Immature natural killer cell (primary cell): ENCODE measurements at places on chromosomes 4 and X. TPM values are rescaled to one million over a fixed set of nuclear protein-coding genes. Genes with fewer than 3 reads are reported as not detected.
A peak's percentile ranks its signal among the peaks of the same experiment; 100 is the strongest.

DNA sequence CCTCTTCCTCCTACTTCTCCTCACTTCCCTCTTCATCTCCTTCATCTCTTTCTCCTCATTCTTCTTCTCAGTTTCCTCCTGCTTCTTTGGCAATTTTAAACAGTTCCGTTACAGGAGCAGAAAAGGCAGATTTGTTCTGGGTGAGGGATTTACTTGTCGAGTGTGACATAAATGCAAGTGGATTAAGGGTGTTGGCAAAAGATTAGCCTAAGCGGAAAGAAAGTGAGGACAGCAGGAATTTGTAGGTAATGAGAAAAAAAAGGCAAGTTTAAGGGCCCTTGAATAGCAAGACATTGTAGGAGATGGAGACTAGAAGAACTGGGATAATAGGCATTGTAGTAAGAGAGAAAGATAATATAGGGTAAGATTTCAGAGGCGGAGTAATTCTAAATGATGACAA is 841.6 kb downstream of the RAPGEF2 start:
- no peak overlapping the region for H3K4me3 ChIP-seq
- no peaks in the 10 kb centered on the region for H3K36me3 ChIP-seq
- H3K4me1 ChIP-seq, result no peaks in the 10 kb centered on the region

DNA sequence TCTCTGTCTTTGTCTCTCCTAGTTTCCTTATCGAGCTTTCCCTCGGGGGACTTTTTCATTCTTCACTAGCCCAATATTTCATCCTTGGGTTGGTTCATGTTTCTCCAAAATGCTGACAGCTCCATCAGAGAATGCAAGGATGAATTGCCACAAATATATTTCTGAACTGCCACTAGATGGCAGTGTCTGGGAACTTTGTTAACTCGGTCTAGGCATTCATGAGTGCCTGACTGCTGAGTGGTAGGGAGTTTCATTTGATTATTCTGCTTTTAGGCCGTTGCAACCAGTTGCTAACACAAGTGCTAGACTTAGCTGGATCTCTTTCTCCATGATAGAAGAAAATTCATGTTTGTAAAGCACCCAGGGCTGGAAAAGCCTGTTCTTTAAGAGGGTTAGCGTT is 73.5 kb upstream of the RAP2C start:
- no peaks in the 10 kb centered on the region for H3K36me3 ChIP-seq
- peaks cover 2% of the 10 kb centered on the region for H3K27me3 ChIP-seq
- H3K4me1 ChIP-seq, result no peaks in the 10 kb centered on the region
- no peak overlapping the region for H3K27ac ChIP-seq
- H3K4me3 ChIP-seq, result no peak overlapping the region
- peak; percentile 29 for DNase-seq

GRCh38 chr4:143585548-143585947 is 72.0 kb downstream of the SMARCA5 start:
- H3K4me1 ChIP-seq, result no peaks in the 10 kb centered on the region
- H3K4me3 ChIP-seq, result no peak overlapping the region
- DNase-seq, result no peak

DNA sequence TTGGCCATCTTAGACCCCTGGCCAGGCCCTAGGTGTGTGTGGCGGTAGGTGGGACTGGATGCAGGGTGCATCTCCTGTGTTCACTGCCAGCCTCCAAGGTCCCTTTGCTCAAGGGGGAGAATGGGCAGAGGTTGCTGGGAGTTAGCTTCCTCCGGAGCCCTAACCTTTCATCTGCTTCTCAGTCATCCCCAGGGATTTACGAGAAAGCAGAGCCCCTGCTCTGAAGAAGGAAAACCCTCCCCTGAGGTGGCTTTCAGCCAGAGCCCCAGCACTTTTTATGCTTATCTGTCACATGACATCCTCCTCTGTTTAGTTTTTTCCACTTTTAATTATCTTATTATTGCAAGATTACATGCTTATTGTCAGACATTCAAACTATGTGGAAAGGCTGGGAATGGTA is 44.9 kb upstream of the DDX3X start:
- no peak overlapping the region for H3K27ac ChIP-seq
- no peak for DNase-seq
- H3K27me3 ChIP-seq, result peaks cover 7% of the 10 kb centered on the region
- no peak overlapping the region for H3K4me3 ChIP-seq
- H3K36me3 ChIP-seq, result no peaks in the 10 kb centered on the region
- no peaks in the 10 kb centered on the region for H3K4me1 ChIP-seq

- no peak overlapping the region for H3K27ac ChIP-seq
- peaks cover 3% of the 10 kb centered on the region for H3K36me3 ChIP-seq
- DNase-seq, result no peak
- no peaks in the 10 kb centered on the region for H3K27me3 ChIP-seq
- no peak overlapping the region for H3K4me3 ChIP-seq
- no peaks in the 10 kb centered on the region for H3K4me1 ChIP-seq
Measured at GRCh38 chr4:182188622-182189021, 54.6 kb upstream of the TENM3 start.

DNA sequence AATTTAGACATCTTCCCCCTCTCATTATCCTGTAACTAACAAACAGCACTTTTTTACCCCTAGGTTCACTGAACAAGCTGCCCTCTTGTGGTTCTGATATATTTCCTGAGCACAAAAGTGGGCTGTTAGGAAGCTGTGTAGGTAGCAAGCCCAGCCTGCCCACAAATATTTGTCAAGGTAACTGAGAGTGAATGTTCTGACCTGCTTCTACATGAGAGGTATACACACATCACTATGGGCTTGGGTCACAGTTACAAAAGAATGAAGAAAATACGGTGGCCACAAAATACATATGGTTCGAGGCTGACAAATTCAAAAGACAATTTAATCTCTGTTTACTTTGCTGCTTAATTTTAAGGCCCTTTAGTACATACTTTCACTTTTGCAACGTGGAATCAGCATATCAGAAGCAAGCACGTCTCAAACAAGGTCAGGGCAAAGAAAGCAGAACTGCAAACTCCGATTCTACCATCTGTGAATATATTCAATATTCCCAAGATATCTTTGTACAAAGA is 78.7 kb downstream of the RBM47 start:
- H3K27ac ChIP-seq, result peak overlapping the region; percentile 86
- H3K27me3 ChIP-seq, result peaks cover 2% of the 10 kb centered on the region
- H3K36me3 ChIP-seq, result no peaks in the 10 kb centered on the region
- peak; percentile 22 for DNase-seq
- peak overlapping the region; percentile 67 for H3K4me3 ChIP-seq
- H3K4me1 ChIP-seq, result peaks cover 18% of the 10 kb centered on the region

DNA sequence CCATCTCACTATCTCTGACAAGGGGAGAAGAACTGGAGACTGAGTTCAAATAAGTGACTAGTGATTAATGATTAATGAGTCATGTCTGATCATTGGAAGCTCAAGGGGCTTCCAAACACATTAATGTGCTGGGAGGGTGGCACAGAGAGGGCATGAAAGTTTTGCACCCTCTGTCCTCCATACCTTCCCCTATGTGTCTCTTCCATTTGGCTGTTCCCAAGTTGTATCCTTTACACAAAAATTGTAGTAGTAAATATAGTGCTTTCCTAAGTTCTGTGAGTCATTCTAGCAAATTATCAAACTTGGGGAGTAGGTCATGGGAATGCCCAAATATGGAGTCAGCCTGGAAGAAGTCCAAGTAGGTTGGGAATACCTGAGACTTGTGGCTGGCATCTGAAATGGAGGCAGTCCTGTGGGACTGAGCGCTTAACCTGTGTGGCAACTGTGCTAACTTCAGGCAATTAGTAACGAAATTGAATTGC is 4.1 kb upstream of the FAM200B start:
- H3K27ac ChIP-seq, result no peak overlapping the region
- no peak overlapping the region for H3K4me3 ChIP-seq
- no peaks in the 10 kb centered on the region for H3K36me3 ChIP-seq
- no peak for DNase-seq
- peaks cover 13% of the 10 kb centered on the region for H3K4me1 ChIP-seq
- peaks cover 7% of the 10 kb centered on the region for H3K27me3 ChIP-seq

GRCh38 chr4:168751263-168752225 is 254.7 kb downstream of the PALLD start:
- no peaks in the 10 kb centered on the region for H3K36me3 ChIP-seq
- no peaks in the 10 kb centered on the region for H3K27me3 ChIP-seq
- no peaks in the 10 kb centered on the region for H3K4me1 ChIP-seq
- DNase-seq, result no peak

DNA sequence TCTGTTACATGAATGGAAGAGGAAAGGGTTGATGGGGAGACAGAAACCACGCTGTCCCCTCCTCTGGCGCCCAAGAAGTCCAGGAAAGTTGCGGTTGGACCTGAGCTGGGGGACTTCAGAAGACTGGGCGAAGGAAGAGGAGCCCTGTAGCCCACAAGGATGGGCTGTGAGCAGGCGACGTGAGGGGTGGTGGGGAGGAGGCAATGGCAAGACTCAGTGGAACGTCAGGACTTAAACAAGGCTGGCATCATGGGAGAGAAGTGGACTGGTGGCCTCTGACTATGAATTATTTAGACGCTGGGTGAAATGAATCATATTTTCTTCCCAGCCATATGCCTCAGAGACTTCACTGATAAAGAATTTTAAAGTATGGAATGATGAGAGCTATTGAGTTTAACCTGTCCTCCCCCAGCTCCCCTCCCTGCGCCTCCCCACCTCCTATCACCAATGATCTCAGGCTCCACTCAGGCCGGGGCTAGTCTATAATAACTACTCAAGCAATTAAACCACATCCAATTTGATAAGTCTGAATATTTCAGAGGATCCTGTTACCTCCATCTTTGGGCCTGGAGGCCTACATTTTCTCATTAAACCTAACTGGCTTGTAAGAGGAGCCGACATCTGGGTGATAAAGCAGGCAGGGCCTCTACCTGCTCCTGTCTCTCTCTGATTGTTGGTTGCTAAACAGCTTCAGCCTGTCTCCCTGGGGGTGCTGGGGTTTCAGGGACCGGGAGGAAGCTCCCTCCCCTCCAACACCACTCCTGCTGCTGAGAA is 63.6 kb downstream of the SMIM20 start:
- DNase-seq, result no peak
- H3K36me3 ChIP-seq, result no peaks in the 10 kb centered on the region
- H3K4me3 ChIP-seq, result no peak overlapping the region
- H3K27me3 ChIP-seq, result peaks cover 2% of the 10 kb centered on the region

Gene PAGE4
- polyA plus RNA-seq, result not detected

Gene LARP1B
- polyA plus RNA-seq, result 5.0 TPM

Gene ARMCX2
- polyA plus RNA-seq, result 1.00 TPM

Gene ODAPH
- not detected for polyA plus RNA-seq

Gene TCEAL9
- polyA plus RNA-seq, result 3.2 TPM

Gene PAGE2
- not detected for polyA plus RNA-seq

Gene RS1
- not detected for polyA plus RNA-seq
